Muscle of arm (tissue), 14 donors: ENCODE measurements at places on chromosomes 1 and 21. TPM values are rescaled to one million over a fixed set of nuclear protein-coding genes. Genes with fewer than 3 reads are reported as not detected.
A peak's percentile ranks its signal among the peaks of the same experiment; 100 is the strongest.

- no peak for DNase-seq
Observed at GRCh38 chr1:224623310-224623714, 7.2 kb downstream of the CNIH3 start.

GRCh38 chr1:105122041-105122440 lies 1372.3 kb downstream of the AMY1C start:
- DNase-seq, result no peak

GRCh38 chr1:179079113-179079761 lies 2.6 kb upstream of the TOR3A start:
- DNase-seq, result peak; percentile 74

DNA sequence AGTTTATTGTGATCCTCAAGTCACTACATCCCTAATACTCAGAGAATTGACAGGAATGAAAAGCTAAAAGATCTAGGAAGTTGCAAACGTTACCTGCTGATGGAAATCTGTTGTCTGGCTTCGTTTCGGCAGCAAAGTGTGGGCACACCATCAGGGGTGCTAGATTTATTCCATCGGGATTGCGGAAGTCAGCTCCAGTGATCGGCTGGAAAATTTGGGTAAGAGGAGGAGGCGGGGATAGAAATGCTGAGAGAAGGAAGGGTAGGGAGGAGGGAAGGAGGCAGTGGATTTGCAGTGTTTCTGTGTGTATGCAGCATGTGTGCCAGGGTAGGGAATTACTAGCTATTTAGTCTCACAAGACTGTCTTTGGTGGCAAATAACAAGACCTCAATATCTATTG lies at the start of gene CTSK:
Gene CTSK (minus strand): TSS at position 140 of the 400 bp plus-strand sequence. CDS start 1,455 bp downstream, outside the sequence.
- DNase-seq, result peak; percentile 75

DNA sequence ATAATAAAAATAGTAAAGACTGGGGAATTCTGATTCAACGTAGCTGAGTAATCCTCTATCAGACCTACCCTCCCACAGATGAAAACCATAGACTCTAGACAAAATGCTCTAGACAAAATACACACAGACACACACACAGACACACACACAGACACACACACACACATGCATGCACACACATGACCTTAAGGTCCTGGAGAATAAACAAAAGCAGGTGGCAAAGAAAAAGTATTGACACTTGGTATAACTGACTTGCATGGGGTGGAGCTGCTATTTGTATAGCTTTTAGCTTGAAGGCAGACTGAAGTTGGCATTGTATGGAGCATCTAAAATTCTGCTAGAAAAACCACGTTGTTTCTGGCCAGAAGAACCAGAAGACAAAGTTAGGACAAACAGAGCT lies 29.3 kb downstream of the C1orf141 start:
- DNase-seq, result no peak

DNA sequence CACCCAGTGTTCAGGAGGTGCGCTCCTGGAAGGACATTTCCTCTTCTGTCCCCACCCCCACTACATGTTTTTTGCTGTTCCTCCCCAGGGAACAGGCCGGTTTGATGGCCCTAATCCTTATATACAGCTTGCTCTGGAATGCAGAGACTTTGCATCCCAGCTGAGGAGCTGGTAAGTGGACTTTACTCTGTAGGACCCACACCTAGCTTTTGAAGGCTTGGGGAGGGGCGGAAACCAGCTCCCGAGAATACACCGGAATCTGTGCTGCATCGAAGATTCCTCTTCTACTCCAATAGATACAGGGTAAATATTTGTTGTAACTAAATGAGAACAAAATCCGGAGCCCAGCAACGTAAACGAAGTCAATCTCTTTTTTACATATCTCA lies 1.2 kb upstream of the CGN start:
- DNase-seq, result no peak

DNA sequence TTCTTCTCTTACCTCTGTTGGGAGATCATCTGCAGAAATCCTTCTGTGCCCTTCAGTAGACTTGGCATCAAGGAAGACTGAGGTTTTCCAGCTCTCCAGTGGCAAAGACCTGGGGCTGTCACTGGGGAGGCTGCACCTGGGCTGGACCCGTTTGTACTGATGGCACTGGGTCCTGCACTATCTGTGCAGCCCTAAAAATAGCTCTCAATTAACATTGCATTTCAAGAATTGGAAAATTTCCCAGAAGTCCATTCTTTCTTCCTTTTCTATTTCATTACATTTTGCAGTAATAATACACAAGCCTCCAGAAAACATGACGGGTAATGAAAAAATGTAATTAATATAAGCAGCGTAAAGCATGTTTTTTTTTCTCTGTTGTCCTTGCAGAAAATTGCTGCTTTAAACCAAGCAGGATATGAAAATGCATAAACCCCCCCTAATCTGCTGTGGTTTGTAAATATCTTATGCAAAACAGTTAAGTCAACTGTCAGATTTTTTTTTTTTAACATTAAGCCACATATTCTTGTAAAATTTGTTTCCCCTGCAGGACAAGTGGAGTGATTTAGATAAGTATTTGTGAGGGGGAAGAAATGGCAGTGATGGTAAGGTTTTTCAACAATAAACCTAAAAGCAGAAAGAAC lies 64.9 kb downstream of the LMO4 start:
- DNase-seq, result no peak

DNA sequence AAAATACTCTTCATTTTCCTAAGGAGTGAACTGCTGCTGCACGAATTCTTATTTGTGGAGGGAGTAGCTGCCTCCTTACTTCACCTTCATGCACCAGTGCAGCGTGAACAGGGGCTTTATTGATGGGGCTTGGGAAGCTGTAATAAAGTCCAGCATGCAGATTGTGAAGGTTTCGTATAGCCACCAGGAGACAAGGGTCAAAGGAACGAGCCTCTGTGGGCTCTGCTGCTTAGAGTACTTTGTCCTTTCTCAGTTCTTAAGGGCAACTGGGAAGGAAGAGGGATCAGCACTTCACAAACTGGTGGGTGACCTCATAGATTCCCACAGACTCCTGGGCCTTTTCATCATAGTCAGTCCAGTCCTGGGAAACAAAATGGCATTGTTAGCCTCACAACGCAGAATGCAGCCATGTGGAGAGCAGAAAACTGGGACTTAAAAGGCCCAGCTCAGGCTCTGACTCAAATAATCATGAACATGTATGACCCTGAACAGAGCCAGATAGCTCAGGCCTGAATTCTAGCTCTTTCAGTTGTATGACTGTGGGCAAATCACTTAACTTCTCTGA lies 6.0 kb downstream of the CZIB start:
- no peak for DNase-seq

- DNase-seq, result peak; percentile 54
Observed at GRCh38 chr1:150621497-150622302, 7.7 kb downstream of the ENSA start.

GRCh38 chr1:184682956-184683355 lies 71.7 kb downstream of the EDEM3 start:
- no peak for DNase-seq

DNA sequence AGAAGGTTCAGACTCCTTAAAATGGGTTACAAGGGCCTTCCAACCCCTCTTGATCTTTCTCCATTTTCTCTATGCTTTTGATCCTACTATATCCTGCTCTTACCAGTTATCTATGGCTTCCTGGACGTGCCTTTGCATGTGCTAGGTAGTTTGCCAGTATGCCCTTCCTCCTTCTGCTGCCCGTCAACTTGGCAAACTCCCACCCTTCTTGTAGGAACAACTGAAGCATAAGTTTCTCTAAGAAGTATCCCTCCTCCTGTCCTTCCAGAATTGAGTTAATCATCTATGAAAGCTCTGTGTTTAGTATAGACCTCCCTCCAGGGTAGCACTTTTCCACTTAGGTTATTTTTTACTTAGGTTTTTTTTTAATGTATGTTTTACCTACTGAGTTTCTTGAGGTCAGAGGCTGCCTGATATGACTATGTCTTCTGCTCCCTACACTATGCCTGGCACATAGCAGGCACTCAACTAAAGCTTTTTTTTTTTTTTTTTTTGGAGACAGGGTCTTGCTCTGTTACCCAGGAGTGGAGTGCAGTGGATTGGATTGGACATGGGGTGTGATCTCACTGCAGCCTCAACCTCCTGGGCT lies 10.0 kb upstream of the IGSF3 start:
- no peak for DNase-seq

DNA sequence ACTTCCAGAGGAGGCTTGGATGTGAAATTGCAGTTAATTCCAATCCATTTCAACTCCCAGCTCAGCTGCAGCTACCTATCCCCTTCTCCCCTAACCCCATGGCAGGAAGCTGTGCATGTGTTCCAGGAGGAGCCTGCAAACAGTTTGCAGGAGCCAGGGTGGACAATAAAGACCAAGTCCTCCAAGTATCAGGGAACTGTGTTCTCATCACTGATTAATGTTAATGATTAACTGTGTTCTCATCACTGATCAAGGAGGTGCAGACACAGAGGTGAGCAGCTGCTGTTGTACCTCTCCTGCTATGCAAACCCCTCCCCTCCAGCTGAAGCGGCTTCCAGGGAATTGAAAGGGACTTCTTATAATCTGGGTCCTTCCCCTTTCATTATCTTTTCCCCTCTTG lies 19.2 kb downstream of the CLDN19 start:
- DNase-seq, result no peak

DNA sequence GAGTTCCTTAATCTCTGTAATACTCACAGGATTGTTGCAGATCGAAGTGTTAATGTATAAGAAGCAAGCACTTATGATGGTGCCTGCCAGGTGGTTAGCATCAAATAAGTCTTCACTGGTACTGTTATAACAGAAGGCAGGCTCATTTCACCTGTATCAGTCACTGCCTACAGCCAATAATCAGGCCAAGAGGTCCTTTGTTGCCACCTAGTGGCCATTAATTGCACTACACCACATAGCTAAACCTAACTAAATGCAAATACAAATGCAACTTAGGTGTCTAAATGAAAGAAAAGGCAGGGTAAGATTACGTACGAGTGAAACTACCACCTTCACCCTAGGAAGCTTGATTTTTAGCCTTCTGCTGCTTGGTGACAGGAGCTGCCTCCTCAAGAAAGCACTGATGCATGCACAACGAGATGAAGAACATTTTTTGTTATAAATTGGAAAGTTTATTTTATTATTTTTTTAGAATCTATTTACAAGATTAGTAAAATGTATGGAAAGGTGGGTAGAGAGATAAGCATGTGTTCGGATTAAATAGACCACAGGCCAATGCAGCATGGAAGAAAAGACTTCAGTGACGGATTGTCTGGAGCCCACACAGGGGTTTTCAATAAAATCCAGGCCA lies 334.8 kb upstream of the CAMK1G start:
- peak; percentile 66 for DNase-seq

DNA sequence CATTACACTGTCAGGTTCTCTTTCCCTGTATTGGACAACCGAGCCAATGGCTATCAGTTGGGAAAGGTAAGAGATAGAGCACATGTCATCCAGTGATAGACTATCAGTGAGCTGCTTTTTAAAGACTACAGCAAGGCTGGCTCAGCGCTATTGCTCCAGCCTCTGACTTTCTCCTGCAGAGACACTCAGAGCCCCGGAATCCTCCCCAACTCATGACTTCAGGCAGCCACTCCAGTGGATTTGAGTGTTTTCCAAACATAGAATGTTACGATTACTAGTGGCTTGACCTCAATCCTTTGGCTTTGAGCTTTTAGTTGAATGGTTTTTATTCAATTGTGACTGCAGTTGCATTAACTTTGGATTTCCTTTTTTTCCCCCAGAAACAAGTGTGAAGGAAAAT lies 331.9 kb downstream of the DISC1 start:
- DNase-seq, result no peak

DNA sequence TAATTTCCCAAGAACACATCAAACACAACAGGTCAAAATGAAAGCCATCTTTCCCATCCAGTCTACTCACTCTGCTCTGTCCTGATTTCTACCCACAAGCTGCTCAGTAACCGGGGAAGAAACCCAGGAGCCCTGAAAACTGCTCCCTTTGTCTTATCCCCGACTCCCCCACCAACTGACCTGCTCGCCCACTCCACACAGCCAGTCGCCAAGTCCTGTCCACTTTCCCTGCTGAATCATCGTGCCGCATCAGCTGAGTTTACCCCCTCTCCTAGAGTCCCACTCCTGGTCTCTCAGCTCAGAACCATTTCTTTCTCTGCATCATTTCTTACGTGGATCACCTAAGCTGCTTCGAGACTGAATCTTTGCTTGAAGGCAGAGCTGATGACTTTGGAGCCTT lies 11.2 kb upstream of the RCAN1 start:
- DNase-seq, result no peak

GRCh38 chr1:242402956-242403355 lies 121.5 kb downstream of the PLD5 start:
- no peak for DNase-seq

DNA sequence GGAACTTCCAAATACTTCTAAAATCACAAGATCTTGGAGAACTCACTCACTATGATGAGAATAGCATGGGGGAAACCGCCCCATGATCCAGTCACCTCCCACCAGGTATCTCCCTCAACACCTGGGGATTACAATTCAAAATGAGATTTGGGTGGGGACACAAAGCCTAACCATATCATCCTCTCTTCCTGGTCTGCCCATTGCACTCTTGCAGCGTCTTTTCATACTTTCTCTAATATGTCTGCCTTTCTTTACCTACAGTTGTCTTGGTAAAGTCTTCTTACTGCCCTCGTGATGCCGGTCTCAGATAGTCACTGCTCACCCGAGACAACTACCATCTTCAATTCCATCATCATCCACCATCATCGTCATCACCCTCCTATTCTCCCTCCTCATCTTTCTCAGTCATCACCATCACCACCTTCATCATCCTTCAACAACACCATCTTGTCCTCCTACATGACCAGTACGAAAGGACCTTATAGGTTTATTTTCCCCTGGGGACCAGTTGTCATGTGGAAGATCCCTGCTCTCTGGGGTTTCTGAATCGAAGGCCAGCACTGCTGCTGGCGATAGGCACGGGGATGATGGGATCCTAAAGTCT lies 58.5 kb upstream of the CASZ1 start:
- no peak for DNase-seq

- no peak for DNase-seq
Observed at GRCh38 chr1:84847253-84848250, 45.5 kb downstream of the LPAR3 start.

GRCh38 chr1:181101581-181102226 lies 13.2 kb downstream of the IER5 start:
- no peak for DNase-seq

- DNase-seq, result no peak
Observed at GRCh38 chr1:248839168-248839555, 1.1 kb downstream of the ZNF672 start.

DNA sequence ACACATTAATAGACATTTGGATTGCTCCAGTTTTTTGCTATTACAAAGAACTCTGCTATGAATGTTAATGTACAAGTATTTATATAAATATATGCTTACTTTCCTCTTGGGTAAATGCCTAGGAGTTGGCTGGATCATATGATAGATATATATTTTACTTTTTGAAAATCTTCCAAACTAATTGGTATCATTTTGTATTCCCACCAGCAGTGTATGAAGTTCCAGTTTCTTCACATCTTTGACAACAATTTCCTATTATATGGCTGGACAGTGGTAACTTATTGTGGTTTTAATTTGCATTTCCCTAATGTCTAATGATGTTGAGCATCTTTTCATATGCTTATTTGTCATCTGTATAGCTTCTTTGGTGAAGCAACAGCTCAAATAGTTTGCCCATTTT lies 23.8 kb upstream of the DIPK1A start:
- no peak for DNase-seq

The LIX1L gene
- polyA plus RNA-seq, result 29.6 TPM

The LEFTY1 gene
- 0.14 TPM for polyA plus RNA-seq

The TXNIP gene
- polyA plus RNA-seq, result 273 TPM

The FOXD3 gene
- 3.8 TPM for polyA plus RNA-seq

The ATP1A2 gene
- 50.0 TPM for polyA plus RNA-seq

The C8A gene
- polyA plus RNA-seq, result not detected

The LY9 gene
- not detected for polyA plus RNA-seq

The MYBPH gene
- 148 TPM for polyA plus RNA-seq

The AKR7A3 gene
- 1.2 TPM for polyA plus RNA-seq
